ENCODE measurements at places on chromosomes 16 and 17.
A peak's percentile ranks its signal among the peaks of the same experiment; 100 is the strongest.

- peak; percentile 94 for DNase-seq
These were observed 18.7 kb upstream of the ADGRG1 start for GRCh38 chr16:57609541-57610401.

GRCh38 chr17:80861892-80862291 is 129.7 kb upstream of the CHMP6 start:
- no peak for DNase-seq

DNA sequence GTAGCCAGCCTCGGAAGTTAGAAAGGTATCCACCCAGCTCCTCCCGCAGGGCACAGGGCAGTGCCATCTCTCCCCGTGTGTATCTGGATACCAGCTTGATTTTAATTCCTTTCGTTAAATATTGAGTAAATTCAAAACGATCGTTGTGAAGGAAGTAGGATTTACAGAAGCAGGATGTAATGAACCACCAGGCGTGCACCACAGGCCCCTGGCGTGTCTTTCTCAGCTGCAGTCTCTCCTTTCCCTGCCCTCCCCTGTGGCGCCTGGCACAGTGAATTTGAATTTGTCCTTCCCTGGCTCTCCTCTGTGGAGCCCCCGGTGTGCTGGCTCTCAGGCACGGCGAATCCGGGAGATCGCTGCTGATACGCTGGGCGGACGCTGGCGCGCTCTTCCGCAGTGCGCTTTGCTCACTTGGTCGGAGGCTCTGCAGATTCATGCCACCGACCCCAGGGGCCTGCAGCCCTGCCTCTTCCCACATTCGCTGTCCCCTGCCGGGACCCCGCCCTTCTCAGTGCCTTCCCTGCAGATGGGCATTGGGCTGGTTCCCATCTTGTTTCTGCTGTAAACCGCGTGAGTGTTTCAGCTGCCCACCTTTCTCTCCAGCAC is 164.6 kb downstream of the RPTOR start:
- no peak for DNase-seq

GRCh38 chr16:57388359-57389086 is 16.0 kb upstream of the CCL17 start:
- no peak for DNase-seq

DNA sequence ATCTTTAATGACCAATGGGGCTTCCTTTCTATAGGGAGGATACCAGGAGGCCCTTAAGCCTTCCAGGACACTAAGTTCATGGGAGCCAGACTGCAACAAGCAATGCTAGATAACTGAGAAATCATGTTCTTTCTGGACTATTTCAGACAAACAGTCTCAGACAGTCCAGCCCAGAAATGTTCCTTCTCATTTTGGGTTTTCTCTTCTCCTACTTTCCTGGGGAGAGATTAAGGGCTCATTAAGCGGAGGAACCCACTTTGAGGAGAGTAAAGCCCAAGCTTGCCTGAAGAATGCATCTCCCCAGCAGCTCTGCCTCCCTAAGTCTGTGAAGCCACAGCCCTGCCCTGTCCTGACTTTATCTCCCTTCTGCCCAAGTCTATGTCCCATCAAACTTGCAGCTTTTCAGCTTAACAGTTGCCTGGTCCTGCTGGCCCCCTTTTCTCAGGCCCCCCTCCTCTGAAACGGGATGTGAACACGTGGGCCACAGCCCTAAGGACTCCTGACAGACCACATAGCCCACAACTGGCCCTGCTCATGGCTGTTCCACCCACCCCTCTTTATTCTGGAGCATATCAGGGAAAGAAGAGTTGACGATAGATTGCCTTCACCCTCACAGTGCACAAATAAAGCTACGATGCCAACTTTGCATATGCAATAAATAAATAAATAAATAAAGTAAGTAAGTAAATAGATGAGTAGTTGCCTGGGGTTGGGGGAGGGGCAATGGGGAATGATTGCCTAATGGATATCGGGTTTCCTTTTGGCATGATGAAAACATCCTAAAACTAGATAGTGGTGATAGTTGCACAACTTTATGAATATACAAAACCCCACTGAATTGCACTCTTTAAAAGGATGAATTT is 111.0 kb downstream of the N4BP1 start:
- no peak for DNase-seq

DNA sequence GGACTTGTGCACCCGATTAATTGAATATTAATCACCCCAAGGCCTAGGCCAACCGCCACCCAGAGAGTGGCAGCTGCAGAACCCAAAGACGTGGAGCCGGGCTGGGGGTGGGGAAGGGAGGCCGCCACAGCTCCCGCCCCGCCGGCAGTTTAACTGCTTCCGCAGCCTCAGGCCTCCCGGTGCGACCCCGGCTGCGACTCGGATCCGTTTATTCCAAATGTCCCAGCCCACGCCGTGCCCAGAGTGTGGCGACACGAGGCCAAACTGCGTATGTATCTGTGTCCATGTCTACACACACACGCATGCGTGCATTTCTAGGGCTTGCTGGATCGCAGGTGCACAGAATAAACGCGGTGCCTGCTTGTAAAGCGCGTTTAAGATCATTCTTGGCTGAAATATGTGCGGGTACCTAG is 802 bp upstream of the TOB1 start:
- DNase-seq: peak; percentile 74

- no peak for DNase-seq
These were observed 31.0 kb downstream of the RAB11FIP4 start for GRCh38 chr17:31422443-31422842.

DNA sequence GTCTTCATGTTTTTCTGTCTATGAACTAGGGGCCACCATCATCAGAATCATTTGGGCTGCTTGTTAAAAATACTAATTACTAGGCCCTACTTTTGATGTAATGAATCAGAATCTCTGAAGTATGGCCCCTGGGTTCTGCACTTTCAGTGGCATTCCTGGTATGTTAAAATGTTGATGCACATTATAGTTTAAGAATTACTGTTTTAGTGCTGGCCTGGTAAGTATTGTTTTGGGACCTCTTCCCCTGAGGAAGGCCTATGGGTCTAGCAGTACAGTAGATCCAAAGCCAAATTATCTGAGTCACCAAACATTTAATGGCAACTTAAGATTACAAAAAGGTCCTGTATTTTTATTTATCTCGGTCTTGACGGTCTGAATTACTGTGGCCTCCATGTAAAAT is 58.8 kb downstream of the AP2B1 start:
- DNase-seq: no peak

GRCh38 chr16:47467501-47467900 is 6.4 kb downstream of the PHKB start:
- no peak for DNase-seq

Data from RPMI8226 (cell line).